ENCODE measurements at places on chromosomes 1 and 21.

DNA sequence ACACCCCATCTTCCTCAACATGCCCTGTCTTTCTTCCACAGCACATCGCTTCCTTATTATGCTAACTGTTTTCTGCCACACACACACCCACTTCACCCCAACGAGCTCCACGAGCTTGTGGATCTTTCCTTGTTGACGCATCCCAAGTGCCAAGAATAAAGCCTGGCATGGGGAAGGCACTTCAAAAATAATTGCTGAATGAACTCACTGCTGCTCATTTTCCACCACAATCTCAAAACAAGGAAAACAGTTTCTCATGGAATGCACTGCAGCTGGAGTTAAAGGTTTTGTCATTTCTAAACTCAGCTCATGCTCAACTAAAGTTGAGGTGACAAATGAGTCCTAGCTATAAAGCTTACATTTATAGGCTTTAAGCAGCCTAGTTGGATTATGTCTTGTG, 86.0 kb downstream of the TIAM1 start:
- no peak for DNase-seq

GRCh38 chr1:208137193-208137592, 107.0 kb downstream of the PLXNA2 start:
- no peak for DNase-seq

DNA sequence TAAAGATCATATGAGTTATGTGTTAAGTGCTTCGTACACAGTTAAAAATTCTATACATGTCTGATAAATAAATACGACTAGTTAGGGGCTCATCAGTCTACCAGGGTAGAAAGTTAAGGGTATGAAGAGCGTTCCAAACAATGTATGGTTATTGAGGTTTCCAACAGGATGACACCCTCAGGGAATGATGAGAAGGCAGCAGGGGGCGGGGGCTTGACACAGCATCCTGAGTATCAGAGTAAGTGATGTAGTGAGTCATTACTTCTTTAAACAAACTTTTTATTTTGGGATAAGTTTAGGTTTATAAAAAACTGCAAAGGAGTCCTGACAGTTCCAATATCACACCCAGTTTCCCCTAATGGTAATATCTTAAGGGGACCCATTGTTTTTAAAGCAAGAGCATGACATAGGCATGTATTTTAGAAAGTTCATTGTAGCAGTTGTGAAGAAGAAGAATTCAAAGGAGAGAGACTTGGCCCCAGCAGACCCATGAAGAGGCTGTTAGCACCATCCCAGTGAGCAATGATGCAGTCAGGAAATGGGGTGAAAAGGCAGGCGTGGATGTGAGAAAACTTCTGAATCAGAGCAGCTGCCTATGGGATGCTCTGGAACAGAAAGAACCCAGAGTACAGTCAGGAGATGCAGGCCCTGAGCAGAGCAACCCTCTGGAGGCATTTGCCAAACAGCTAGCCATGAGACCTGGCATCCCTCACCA, 15.0 kb upstream of the PSMB2 start:
- DNase-seq, result no peak

DNA sequence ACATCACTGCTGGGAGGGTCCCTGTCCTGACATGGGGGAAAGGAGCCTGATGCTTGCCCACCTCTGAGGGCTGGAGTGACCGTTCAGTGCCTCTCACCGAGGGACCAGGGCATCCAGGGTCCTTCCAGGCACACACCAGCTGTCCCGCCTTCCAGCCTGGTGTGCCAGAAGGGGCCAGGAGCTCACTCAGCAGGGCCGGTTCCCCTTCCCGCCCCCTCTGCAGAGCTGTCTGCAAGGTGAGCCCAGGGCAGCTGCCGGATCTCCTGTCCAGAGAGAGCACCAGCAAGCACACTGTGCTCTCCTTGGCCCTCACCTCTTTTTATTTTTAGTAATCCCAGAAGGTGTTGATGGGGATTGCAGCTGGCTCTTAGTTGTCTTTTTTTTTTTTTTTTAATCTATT, 16.9 kb downstream of the H6PD start:
- DNase-seq, result peak; percentile 61

DNA sequence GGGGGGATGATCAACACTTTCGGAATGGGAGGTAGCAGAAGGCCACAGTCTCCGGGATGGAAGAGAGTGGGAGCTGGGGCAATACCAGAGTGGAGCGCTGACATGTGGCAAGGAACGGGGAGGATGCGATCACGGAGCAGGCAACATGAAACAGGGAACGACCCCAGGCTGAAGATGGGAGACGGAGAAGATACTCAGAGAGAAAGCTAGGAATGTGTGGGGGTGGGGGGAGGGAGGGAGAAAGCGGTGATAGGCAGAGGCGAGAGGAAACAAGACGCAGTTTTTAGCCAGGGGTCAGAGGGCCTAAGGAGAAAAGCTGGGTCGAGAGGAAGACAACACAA, 577 bp downstream of the RAB3GAP2 start:
- no peak for DNase-seq

DNA sequence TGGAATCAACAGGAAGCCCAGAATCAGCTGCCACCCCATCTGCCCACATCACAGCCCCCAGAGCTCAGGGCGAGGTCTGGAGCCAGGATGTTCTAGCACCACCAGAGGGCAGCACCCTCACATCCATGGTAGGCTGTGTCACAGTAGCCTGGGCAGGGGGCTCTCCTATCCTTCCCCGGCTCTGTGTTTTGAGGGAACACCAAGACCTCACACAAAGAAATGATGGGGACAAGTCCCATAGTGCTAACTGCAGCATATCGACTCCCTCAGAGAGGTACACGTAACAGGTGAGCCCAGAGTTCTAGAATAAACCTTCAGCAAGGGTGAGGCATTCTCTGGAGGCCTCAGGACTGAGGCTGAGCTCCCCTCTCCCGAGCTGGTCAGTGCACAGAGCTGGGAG, 2.3 kb upstream of the KCNC4 start:
- DNase-seq, result peak; percentile 25

DNA sequence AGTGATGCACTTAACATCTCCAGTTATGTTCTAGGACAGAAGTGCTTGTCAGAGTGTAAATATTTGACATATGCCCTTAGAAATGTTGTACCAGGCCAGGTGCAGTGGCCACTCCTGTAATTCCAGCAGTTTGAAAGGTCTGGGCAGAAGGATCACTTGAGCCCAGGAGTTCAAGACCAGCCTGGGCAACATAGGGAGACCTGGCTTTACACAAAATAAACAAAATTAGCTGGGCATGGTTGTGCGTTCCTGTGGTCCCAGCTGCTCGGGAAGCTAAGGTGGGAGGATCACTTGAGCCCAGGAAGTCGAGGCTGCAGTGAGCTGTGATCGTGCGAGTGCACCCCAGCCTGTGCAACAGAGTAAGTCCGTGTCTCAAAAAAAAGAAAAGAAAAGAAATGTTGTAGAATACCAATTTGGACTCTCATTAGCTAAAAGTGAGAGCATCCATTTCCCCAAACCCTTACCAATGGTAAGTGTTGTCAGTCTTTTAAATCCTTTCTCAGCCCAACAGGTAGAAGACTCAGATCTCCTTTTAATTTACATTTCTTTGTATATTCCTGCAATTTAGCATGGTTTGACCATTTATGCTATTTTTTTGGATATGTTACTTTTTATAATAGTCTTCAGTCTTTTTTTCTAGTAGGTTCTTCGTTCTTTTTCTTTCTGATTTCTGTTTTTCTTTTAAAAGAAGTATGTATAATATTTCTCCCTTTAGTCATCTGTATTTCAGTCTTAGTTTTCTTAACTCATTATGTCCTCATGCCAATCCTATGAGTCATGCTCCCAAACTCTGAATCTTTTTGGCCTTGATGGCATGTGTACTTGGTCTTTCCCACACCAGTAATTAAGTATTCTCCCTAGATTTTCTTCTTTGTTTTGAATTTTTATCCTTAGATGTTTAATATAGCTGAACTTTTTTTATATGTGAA, 74.4 kb downstream of the CAMTA1 start:
- peak; percentile 79 for DNase-seq

DNA sequence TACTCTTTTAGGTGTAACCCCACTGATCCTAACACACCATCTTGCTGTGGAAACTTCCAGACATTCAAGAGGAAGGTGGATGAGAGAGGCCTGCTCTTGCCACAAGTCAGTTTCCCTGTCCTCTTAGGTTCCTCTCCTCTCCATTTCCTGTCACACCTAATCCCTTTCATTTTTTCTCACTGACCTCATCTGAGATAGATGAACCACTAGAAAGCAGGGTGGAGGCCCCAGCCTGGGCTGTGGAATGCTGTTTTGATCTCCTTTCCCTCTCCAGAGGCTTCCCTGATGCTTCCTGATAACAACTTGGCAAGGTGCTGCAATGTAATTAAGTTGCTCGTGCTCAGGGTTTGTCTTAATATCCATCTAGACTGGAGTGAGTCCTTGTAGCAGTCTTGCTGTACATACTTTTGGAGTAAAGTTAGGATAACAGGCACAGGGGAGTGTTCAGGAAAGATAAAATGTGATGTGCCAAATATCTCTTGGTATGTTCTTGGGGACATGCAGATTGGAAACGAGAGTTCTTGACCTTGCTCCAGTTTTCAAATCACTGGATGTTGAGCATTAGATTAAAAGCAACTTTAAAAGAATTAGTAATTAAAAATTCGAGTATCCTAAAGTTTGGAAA, 11.2 kb downstream of the LRRC42 start:
- no peak for DNase-seq

GRCh38 chr1:75484789-75485188, 126.1 kb downstream of the SLC44A5 start:
- no peak for DNase-seq

DNA sequence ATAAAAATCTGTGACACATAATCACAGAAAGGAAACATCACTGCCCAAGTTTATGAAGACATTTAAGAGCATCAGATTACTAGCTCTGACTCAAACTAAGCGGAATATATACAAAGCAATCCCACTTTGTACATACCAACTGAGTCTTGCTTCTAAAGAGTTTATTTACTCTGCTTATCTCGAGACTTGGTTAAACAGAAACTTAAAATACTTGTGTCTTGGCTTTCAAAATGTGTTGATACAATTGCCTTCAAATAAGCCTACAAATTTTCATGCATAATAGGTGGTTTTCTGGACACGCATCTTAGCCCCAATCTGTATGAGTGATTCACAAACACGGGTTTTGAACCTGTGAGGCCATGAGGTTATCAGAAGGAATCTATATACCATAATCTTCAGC, 21.0 kb downstream of the CD160 start:
- no peak for DNase-seq

DNA sequence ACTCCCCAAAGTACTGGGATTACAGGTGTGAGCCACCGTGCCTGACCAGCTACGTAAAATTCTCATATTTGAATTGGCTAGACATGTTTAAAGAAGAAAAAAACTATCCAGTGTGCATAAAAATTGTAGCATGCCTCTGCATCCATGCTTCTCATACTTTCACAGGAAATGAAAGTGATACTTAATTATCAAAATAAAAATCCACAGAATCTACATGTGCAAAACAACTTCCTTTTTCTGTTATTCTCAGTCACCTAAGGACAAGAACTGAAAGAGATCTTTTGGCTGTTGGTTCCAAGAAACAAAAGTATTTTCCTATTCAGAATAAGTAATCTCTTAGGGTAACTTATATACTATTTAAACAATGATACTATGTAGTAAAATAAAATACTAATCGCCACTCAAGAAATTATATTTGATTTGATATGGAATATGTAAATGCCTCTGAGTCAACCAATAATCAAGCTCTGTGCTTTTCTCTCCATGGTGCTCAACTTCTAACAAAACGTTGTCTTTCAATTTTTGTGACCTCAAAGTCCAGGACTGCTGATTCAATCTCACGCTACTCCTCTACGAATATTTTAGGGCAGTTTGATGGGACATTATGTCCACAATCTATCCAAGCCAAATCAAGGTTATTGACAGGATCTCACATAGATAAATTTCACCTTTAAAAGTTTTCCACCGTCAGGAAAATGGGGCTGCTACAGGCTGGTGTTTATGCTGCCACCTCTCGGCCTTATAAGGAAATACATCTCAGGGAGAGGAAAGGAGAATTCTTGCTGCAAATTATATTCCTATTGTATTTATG, 102.7 kb downstream of the ZNF281 start:
- DNase-seq, result no peak

DNA sequence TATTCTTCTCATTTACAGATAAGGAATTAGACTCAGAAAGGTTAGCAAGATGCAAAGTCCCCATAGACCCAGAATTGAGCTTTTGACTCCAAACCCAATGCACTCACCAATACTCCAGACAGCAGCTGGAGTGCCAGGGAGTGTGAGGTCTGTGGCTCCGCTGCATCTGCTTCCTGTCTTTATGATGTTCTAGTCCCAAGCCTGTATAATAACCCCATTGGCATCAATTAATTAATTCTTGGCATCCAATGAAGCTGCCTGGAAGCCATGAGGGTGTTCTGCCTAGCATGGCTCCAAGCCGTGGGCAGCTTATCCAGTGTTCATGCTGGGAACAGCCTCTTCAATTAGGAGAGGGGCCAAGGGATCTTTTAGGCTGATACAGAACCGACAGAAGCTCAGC, 188.7 kb downstream of the GIPC2 start:
- DNase-seq, result no peak

GRCh38 chr1:81877940-81878339, 77.2 kb downstream of the ADGRL2 start:
- no peak for DNase-seq

GRCh38 chr1:197451381-197451780, 183.3 kb downstream of the CRB1 start:
- DNase-seq, result no peak

DNA sequence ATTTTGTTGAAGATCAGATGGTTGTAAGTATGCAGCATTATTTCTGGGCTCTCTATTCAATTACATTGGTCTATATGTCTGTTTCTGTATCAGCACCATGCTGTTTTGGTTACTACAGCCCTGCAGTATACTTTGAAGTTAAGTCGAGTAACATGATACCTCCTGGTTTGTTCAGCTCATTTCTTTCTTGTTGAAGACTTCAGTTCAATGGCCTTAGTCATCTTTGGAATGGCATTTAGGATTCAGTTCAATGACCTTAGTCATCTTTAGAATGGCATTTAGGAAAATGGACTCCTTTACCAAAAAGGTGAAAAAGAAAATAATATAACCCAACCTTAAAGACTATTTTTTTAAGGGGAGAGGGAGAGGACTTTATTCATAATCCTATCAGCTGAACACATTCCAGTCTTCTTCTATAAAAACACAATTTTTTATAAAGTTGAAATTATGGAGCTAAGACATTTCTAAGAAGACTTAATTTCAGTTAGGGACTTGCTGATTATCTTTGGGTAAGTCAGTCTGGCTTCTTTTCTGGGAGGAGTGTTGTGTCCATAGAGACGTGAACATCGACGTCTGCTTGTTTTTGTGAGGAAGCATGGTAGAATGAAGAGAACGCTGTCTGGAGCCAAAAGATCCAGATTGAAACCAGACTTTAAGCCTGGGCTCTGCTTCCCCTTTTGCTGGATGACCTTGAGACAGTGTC, 48.3 kb downstream of the DDR2 start:
- DNase-seq, result no peak

DNA sequence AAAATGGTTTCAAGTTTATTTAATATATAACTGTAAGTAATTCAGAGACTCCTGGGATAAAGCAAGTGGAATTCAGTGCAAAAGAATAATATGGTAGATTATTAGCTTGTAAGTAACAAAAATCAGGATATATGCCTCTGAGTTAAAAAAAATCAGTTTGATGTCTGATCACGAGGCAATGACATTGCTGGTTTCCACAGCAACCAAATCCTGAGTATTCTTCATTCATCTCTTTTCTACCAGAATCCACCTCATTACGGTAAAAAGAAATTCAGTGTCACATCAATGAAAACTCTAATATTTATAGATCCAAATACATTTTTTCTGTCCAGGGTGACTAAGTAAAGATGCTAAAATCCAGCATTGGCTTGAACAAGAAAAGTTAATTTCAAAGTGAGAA, 642.3 kb upstream of the TMPRSS15 start:
- DNase-seq, result no peak
